8988T (cell line): ENCODE measurements at places on chromosomes 2 and 18.

DNA sequence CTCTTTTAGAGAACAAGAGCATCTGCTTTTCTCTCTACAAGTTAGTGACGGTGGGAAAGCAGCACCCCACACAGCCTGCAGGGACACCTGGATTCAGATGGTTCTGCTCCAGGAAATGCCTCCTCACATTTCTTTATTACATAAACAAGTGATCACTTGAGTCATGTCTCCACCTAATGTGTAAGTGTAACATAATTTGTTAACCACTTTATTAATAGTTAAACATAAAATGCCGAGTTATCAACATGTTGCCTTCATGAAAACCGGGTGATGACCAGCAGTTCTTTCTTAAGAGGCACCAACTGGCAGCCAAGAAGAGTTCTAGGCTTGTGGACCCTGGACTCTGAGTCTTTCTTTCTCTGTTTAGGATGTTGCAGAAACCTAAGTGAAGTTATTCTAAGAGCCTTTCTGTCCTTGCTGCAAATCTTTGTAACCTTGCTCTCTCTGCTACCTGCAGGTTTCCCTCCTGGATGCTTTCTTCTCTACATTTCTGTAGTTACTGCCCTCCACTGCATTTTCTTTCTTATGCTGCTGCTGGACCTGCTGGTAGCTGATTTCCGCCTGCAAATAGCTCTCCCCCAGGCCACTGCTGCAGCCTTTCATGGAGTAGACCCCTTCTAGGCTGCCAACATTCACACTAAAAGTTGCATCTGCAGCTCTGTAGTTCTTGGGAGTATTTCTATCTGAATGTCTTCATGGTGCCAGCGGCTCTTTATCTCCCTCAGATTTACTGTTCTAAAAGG, 24.3 kb downstream of the UPP2 start:
- DNase-seq = no peak

DNA sequence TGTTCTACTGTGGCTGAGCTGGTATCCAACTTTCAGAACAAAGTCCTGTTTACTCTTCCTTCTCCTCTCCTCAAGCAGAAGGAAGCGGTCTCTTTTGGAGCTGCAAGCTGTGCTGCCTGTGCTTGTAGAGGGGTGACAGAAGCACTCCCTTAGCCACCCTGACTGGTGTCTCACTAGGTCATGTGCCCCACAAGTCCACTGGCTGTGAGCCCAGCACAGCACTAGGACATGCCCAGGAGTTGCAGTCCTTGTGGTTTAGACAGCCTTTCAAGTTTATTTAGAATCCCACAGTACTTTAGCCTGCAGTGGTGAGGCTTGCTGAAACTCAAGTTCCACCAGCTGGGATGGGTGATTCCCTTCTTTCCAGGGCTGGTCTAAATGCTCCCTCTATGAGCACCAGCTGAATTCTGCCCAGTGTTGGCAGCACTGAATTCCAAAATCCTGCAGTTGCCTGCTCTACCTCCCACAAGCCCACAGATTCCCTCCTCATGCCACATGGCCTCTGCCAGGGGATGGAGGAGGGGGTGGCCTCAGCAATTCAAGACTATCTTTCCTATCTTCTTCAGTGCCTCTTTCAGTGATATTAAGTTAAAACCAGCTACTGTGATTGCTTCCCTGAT, 61.2 kb downstream of the CCDC85A start:
- DNase-seq = no peak

- no peak for DNase-seq
Measured at GRCh38 chr2:135925571-135925970, 49.3 kb upstream of the MCM6 start.

DNA sequence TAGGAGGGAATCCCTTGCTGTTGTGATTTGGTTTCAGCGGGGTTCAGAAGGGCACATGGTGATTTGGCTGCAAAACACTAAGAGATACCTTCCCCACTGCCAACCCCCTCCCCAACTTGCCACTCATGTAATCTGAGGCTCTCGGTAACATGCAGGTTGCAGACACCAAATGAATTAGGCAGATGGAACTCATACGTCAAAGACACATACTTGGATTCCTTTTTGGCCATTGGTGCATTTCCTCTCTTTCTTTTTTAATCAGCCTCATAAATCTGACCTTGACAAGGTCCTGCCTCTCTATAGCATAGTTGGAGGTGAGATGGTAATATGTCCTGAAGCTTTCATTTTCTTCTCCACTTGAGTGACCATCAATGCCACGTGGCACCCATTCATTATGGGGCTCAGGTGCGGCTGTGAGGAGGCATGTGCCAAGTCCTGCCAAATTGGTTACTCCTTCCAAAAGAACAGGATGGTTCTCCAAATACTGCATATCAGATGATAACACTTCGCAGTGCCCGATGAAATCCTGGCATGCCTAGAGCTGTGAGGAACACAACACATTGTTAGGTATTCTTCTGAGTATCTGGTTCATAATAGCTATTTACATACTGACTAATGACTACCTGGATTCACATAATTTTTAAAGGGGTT, 8.3 kb upstream of the TMEM178A start:
- no peak for DNase-seq

DNA sequence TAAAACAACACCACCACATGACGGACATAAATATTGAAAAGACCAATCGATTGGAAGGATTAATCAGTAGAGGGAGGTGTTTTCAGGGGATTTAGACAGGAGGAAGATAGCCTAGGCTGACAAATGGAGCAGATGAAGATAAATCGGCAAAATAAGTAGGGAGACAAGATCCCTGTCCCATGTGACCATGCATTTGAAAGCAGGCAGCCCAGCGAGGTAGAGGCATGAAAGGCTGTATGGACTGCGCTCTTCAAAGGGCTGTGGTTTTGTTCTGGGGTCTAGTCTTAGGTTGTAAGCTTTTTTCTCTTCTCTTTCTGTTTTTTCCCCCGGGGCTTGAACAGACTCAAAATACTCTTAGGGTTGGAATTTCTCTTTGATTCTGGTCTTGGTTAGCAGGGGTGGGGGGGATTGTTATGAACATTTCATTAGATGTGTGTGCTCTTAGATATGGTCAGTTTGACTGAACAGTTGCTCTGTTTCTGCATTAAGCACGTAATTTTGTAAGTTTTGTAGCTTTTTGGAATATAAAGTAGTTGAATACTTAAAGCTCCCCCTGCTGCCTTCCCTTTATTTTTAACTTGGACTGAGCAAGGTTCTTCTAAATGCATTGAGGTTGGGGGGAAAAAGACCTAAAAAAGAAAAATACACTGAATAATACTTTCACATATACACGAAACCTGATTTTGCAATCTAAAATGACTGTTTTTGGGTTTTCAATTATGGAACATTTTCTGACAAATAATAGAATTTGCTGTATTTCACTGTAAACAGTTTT, 32.2 kb downstream of the ZNF532 start:
- no peak for DNase-seq

- DNase-seq = no peak
Measured at GRCh38 chr18:6718267-6718666, 11.2 kb upstream of the ARHGAP28 start.

- no peak for DNase-seq
Measured at GRCh38 chr2:12054956-12055618, 308.7 kb downstream of the LPIN1 start.

DNA sequence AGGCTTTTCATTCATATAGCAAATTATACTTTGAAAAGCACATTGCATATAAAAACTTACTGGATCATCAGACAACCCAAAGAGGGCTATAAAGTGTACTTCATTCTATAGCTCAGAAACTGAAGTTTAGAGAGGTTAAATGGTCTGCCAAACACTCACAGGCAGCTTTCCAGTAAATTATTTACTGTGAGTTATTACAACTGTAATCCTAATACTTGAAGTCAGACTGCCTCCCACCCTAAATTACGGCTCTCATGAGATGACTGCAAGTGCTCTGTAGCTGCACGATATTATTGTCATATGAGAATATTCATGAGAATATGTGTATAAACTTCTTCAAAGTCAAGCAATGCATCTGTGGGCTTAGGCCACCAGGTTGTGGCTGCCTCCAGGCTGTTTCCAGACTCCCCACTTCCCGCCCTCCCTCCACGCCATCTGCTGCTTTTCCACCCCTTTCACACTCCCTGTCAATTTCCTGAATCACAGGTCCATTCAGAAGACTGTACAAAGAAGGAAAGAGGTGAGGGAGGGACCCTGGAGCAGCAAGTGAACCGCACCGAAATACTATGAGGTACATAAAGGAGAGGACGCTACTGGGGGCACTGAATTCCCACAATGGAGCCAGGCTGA, 111.1 kb upstream of the SPOPL start:
- no peak for DNase-seq

GRCh38 chr2:137539336-137539735, 424.9 kb upstream of the HNMT start:
- no peak for DNase-seq

DNA sequence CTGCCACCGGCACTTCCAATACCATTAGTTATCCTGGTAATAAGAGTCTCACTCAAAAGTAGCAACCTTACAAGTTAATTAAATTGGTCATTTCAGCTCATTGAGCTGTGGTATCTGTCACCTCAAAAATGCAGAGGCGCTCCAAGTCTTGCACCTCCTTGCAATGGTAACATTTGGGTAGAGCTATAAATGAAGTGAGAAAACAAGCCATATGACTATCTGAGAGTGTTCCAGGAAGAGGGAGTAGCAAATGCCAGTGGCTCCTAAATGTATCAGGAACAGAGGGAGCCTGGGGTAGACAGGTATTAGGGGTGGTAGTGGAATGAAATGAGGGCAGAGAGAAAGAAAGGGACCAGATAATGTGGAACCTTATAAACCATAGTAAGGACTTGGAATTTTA, 6.0 kb upstream of the ZSCAN30 start:
- no peak for DNase-seq

GRCh38 chr2:217075268-217076057, 215.6 kb upstream of the TNP1 start:
- DNase-seq = no peak

- DNase-seq = no peak
Measured at GRCh38 chr2:227612546-227613271, 1.9 kb downstream of the SCYGR3 start.

- DNase-seq = peak; percentile 53
Measured at GRCh38 chr2:12716032-12716281, 779 bp upstream of the TRIB2 start.

DNA sequence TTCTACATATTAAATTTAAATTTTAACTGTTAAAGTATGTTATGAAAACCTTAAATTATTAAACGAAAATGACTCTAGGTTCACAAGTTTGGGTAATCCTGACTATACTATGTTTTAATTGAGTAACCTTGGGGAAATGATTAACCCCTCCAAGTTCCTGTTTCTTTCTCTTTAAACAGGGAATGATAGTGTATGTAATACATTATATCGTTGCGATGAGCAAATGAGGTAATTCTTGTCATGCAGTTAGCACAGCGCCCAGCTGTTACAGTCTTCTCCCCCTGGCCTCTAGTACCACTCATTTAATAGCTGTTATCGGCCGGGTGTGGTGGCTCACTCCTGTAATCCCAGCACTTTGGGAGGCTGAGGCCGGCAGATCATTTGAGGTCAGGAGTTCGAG, 80.4 kb downstream of the MTA3 start:
- DNase-seq = no peak

- no peak for DNase-seq
Measured at GRCh38 chr2:173874003-173874893, 90.9 kb downstream of the SP3 start.

GRCh38 chr2:240172071-240172895, 31.8 kb upstream of the OTOS start:
- DNase-seq = no peak

DNA sequence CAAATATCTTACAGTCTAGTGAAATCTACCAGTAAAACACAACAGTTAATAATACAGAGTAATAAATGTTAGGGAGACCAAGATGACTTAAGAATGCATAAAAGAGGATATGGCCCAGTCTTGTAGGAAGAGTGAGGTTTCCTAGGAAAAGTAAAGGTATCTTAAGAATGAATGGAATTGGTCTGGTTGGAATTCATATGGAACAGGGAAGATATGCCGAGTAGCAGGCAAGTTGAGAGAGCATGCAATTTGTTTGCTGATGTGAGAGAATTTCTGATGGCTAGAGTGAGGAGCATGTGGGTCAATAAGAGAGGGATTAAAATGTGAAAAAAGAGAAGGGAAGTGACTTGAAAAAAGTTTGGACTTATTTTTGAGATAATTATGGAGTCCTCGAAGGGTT, 512.9 kb upstream of the ZEB2 start:
- DNase-seq = no peak

- DNase-seq = no peak
Measured at GRCh38 chr2:120020554-120020953, 7.7 kb downstream of the EPB41L5 start.

DNA sequence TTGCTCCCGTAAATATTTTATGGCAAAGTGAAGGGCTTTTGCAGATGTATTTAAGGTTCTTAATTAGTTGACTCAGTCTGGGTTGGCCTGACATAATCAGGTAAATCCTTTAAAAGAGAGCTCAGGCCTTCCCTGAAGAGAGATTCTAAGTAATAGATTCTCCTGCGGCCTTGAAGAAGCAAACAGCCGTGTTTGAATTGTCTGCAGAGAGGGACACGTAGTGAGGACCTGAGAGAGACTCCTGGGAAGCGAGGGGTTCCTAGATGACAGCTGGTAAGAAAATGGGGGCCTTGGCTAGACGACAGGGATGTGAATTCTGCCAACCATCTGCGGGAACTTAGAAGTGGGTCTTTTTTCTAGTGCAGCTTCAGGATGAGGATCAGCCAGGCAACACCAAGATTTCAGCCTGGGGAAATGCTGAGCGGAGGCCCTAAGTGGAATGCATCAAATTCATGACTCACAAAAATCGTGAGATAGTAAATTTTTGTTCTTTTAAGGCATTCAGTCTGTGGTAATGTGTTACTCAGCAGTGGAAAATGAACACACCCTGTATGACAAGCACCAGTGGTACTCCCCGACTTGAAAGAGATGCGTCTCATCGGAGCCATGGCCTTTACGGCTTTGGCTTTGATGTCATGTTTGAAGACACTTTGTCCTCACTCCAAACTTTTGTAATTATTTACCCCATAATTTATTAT, 62.1 kb upstream of the SMIM21 start:
- DNase-seq = no peak

DNA sequence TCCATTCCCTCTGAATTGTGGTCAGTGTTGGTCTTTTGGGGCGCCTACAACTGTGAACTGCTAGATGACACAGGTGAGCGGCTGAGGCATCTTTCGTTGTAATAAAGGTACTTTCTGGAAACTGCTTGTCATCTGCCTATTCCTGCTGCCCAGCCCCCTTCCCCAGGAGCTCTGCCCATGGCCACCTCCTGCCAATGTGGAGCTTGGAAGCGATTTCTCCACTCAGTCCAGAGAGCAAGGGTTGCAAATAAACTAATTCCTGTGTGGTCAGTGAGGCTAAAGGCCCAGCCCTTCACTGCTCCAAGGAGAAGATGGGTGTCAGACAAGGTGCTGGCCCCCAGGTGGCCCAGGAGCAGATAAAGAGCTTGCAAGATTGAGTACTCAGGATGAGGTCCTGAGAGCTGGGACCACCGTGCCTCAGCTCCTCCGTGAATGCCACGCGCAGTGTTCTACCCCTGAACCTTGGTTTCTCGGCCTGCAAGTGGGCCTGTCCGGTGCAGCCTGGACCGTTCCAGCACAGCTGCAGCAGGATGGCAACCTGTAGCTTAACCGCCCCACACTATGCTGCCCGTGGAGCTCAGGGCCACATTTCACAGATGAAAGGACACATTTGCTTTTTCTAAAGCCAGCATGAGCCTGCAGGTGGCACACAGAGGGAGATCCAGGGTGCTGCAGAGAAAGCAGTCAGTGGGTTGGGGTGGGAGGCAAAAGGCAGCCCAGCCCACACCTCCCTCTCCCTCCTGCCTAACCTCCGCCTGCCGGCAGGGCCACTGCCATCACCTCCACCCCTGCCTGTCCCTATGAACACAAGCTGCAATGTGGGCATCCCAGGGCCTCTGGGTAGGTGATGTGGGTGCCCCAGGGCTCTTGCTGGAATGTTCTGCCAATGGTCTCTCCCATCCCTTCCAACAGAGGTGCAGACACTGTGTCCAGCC, 78.7 kb upstream of the OTOF start:
- no peak for DNase-seq

- no peak for DNase-seq
Measured at GRCh38 chr2:239008677-239009588, 161.0 kb downstream of the TWIST2 start.
